Endothelial cell (in vitro differentiated cells): ENCODE measurements at places on chromosomes 6 and 20.

GRCh38 chr6:75748003-75748742 is 866 bp upstream of the MYO6 start:
- no peak for DNase-seq

- peak; percentile 16 for DNase-seq
Observed at GRCh38 chr6:35148167-35148741, 7.1 kb upstream of the TCP11 start.

DNA sequence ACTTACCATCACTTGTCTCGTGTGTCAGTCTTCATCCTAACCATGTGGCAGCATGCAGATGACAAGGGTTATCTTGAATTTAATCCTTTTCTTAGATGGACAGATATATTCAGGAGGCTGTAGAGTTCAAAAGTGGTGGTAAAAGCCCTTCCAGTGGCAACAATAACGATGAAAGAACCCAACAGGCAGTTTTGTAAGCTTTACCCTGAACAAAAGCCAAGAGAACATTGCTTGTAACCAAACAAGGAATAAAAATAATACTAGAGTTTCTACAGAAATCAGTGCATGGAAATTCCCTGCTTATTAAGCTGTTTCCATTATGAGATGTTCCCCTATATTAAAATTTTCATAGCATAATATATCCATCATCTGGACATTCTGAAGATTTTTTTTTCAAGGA is 69.7 kb downstream of the PDE7B start:
- no peak for DNase-seq

DNA sequence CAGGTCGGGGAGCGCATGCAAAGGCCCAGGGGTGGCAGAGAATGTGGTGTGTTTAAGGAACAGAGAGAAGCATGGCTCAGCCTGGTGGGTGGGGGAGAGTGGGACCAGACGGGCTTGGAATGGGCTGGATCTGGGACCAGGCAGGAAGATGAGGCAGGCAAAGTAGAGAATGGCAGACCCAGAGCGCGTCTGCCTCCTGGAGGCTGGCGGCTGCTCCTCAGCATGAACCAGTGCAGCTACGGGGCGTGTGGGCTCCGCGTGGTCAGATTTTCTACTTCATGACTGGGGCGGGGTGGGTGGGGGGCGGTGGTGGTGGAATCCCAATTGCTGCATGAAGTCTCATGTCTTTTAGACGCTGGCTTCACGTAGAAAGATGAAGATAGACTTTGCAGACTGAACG is 135.6 kb downstream of the TFAP2C start:
- DNase-seq, result no peak

GRCh38 chr6:157542414-157543160 is 161.6 kb downstream of the ZDHHC14 start:
- DNase-seq, result no peak

- DNase-seq, result no peak
Observed at GRCh38 chr6:77678048-77678447, 25.2 kb downstream of the MEI4 start.

DNA sequence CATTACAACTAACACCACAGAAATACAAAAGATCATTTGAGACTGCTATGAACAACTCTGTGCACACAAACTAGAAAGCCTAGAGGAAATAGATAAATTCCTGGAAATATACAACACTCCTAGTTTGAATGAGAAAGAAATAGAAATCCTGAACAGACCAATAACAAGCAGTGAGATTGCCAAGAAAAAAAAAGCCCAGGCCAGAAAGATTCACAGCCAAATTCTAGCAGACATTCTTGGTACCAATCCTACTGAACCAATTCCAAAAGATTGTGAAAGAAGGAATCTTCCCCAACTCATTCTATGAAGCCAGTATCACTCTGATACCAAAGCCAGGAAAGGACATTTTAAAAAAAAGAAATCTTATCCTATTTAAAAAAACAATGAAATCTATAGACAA is 7.0 kb upstream of the CDK19 start:
- no peak for DNase-seq

DNA sequence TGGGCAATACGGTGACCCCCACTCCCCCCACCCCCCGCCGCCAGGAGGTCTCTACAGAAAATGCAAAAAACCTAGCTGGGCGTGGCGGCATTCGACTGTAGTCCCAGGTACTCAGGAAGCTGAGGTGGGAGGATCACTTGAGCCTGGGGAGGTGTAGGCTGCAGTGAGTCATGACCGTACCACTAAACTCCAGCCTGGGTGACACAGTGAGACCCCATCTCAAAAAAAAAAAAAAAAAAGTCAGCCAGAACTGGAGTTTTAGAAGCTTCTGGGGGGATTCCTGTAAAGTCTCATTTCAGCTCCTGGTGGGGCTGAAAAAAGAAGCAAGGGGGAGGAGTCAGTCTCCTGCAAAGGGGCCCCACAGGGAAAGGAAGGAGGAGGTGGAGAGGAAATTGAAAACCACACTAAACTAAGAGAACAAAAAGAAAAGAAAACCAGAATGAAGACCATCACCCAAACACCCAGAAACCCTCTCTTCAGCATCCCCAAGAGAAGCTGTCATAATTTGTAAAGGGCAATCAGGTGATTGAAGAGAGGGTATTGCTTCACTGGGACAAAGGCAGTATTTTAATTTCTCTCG is 50.4 kb downstream of the NOL4L start:
- DNase-seq, result no peak

DNA sequence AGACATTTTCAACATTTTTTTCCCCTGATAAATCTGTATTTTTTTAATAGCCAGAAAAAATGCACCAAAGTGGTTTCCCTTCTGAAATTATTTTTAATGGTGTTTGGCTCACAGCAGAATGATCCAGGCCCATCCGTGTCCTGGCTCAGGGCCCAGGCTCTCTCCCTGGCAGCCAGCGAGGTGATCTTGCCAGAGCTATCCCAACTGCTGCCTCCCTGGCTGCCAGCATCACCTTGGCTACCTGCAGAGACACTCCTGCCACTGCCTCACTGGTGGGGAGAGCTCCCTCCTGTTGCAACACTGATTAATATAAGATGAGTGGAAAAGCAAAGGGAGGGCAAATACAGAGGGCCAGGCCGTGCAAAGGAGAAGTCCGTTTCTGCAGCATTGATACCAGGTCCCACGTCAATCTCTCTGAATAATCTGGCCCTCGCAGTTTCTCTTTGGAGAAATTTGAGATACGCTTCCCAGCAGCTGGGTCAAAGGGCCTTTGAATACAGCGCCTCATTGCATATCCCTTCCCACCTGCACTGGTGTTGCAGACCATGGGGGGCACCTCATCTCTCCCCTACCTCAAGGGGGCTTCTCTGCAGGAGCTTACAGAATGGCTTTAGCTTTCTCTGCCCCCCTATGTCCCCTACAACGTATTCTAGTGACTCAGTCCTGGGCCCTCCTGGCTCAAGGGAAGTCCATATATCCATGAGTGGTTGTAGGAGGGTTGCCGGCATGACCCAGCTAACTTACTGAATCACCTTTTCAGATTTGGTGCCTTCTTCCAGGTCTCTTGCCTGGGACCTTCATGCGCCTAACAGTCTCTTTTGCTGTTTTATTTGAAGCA is 12.8 kb upstream of the DSTN start:
- no peak for DNase-seq

DNA sequence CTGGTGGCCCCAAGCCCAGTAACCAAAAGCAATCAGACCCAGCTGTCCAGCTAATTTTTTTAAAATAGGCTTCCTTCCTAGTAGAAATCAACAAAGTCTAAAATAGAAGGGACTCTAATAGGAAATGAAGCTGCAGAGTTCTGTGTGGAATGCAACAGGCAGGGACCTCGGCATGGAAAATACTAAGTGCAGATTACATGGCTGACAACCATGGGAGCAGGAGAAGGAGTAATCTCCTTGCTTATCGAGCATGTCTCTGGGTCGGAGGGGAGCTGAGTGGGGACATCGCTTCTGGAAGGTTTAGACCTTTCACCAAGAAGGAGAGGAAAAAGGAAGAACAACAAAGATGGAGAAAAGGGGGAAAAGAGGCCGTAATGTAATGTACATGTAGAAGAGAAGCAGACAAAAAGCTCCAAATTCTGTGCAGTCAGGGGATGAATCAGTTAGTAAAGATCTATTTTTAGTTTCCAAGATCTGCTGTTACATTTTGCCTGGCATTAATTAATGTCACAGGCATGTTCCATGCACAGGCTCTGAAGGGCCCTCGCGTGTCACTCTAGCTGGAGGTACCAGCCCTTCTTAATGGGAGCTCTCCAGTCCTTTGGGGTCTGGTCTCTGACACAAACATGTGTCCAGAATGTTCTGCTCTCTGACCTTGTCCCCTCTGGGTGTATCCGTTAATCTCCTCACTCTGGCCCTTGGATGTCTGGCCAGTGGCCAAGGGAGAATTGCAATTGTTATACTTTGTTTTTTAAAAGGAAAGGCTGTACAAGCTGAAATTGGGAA is 16.6 kb upstream of the ZNF831 start:
- DNase-seq, result no peak

GRCh38 chr6:22821664-22822320 is 252.4 kb downstream of the HDGFL1 start:
- no peak for DNase-seq

DNA sequence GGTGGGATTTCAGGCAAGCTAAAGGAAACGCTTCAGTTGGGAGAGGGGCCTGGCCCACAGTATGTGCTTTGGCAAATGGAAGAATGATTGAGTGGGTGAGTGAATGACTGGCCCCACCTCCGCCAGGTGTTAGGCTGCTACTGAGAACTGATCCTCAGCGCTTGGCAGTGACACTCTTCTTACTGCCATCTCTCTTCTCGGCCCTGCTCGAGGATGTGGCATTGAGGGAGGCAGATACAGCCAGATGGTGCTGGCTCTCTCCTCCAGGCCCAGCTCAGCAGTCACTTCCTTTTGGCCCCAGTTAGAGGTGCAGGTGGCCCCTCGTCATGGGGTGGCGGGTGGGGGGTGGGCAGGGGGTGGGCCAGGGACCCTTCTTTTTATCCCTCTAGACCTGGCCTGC is 38.9 kb upstream of the KCNK5 start:
- no peak for DNase-seq

- no peak for DNase-seq
Observed at GRCh38 chr6:71408787-71409723, 120.4 kb downstream of the OGFRL1 start.

DNA sequence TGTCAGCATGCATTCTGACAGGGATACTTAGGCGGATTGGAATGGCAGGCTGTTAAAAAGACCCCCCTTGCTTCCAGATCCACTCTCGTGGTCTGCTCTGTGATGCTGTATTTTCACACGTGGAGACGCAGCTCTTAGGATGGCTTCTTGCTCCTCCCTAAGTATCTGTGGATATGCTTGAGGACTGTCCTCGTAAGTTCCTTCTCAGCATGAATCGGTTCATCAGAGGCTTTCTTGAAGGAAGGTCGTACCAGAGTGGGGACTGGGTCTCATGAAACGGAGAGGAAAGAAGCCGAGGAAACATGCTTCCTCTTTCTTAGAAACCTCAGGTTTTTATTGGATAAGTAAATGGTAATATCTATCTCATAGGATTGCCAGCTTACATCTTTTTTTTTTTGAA is 220.4 kb downstream of the FARS2 start:
- no peak for DNase-seq
